Activated T-cell treated with anti-CD3 and anti-CD28 coated beads, Interleukin-2, amount 50 U/mL, for 72 hours (primary cell): ENCODE measurements at places on chromosomes 7 and 10.

DNA sequence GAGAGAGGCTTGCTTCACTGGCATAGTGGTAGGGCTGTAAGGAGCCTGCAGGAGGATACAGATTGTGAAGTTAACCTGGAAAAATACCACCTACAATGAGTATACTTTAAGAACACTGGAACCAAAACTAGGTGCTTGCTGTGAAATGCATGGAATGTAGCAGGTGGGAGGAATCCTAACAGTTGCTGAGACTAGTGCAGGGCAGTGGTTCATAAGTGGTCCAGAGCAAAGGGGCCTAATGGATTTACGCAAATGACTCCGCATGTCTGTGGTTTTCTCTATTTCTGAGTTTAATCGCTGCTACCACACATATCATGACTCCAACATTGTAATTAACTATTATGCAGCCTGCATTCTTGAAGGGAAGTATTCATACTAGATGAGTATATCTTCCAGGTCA lies 218.4 kb downstream of the CHRM2 start:
- DNase-seq, result no peak

DNA sequence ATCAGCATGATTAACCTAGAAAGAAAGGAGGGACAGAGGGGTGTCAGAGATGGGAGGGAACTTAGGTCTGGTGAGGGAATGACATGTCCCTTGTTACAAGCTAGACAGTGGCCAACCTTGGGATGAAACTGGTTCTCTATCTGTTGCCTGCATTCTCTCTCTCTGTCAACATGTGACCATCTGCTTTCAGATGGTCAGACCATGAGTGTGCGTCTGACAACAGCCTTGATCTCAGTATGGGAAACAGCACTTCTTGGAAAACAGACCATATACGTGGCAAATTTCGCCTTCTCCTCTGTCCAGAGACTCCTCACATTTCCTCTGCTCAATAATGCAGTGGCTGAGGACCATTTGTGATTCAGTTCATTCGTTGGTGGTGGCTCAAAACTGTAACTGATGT lies 845.9 kb downstream of the TYW1 start:
- no peak for DNase-seq

- no peak for DNase-seq
Observed at GRCh38 chr10:24645784-24646183, 77.9 kb downstream of the ARHGAP21 start.

GRCh38 chr10:110076559-110077318 lies 69.0 kb downstream of the ADD3 start:
- DNase-seq, result peak; percentile 23

- DNase-seq, result no peak
Observed at GRCh38 chr7:158320328-158320727, 267.3 kb downstream of the PTPRN2 start.

DNA sequence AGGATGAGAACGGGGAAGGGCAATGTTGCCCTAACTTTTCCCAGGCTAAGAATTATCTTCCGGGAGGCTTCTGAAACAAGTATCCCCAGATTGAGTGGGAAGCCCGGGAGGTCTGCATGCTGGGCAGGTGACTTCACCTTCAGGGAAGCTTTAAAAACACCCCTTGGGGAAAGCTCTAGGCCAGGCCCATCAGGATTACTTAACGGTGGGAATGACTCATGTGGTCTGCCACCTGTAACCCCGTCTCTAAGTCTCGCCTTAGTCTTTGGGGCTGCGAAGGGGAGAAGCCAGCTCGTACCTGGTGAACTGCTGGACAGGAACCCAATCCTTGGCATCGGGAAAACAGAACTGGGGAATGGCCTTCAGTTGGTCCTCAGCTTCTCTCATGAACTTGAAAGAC lies 80.1 kb upstream of the MKRN1 start:
- DNase-seq, result no peak

- no peak for DNase-seq
Observed at GRCh38 chr7:6422926-6423632, 24.7 kb downstream of the DAGLB start.

- DNase-seq, result no peak
Observed at GRCh38 chr10:15783941-15784636, 64.4 kb upstream of the ITGA8 start.

DNA sequence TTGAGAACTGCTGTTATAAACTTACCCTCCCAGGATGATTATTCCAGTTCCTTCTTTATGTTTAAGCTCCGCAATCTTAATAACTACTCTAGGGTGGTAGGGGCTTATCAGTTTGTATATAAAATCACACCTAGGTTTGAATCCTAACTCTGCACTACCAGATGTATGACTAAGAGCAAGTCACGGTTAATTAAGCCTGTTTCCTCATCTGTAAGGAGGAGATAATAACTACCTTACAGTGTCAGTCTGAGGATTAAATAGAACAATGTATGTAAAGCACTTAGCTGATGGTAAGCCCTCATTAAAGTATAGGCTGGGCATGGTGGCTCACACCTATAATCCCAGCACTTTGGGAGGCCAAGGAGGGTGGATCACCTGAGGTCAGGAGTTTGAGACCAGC lies 9.2 kb downstream of the DNA2 start:
- no peak for DNase-seq

GRCh38 chr10:102985811-102986210 lies 67.7 kb downstream of the CNNM2 start:
- DNase-seq, result no peak

- DNase-seq, result no peak
Observed at GRCh38 chr10:29691564-29692072, 56.8 kb upstream of the SVIL start.

- no peak for DNase-seq
Observed at GRCh38 chr7:35384761-35385700, 131.1 kb upstream of the TBX20 start.

GRCh38 chr10:60937784-60938654 lies 6.0 kb downstream of the RHOBTB1 start:
- DNase-seq, result no peak

- no peak for DNase-seq
Observed at GRCh38 chr10:108360187-108360586, 1195.7 kb upstream of the SORCS1 start.

GRCh38 chr10:56763090-56763489 lies 402.0 kb upstream of the ZWINT start:
- DNase-seq, result no peak

DNA sequence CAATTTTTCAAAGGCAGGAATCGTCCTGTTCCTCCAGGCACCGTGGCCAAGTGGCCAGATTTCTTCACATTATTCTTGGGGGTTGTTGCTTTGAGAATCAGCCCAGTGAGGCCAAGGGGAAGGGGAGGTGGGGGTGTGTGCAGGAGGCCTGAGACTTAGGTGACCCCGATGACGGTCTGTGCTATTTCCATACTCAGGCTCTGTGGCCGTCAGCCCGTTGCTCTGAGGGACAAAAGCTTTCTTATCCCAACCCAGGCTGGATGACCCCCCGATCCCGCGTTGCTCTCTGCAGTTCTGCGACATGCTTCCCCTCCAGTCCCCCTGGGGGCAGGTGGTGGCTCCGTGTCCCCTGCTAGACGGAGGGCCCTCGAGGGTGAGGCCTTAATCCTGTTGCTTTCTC lies 14.2 kb downstream of the DOCK1 start:
- DNase-seq, result no peak

DNA sequence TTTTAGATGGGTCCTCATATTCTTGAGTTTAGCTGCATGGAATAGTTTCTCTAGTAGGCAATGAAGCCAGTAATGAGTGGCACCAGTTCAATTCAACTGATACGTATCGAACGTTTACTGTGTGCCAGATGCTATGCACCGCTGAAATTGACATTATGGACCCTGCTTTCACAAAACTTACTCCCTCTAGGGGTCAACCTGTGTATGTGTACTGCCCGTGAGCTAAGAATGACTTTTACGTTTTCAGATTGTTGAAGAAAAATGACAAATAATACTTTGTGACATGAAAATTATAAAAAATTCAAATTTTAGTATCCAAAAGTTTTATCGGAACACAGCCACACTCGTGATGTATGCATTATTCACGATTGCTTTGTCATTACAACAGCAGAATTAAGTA lies 95.5 kb downstream of the ZMYND11 start:
- DNase-seq, result no peak

DNA sequence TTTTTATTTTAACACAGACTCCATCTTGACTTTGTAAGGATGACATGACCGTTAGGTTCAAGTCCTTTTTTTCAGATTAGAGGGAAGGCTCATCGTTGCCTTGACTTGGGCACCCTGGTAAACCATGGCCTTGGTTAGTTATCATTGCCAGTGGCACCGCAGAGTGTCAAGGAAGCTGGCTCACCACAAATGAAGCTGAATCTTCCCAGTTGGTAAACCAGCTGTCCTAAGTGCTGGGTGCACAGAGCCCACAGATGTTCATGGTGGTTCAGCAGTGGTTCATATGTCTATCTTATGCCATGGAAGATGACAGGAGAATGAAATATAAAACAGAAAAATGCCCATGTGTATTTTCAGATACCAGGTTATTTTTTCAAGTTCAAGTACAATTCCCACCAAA lies 273.6 kb downstream of the PLXDC2 start:
- no peak for DNase-seq

DNA sequence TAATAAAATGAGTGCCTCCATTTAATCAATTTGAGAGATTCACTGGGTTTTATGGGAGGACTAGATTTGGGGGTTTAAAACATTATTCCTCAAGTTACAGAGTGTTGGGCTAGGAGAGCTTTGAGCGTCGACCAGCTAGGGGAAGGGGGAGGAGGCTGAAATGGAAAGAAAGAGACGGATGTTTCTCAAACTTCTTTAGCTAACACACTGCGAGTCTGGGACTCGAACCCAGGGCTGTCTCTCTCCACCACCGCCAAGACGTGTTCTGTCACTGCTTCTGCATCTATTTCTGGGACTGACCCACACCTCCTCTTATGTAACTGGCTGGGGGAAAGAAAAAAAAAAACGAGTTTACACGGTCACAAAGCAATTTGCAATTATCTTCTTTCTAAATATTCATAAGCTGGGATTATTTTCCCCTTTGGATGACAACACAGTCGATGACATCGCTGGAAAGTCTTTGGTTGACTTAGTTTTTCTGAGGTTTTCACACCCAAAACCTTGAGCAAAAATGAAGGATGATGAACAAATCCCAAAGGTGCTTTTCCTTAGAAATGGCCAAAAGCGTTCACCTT lies 27.2 kb downstream of the CHST15 start:
- DNase-seq, result no peak

DNA sequence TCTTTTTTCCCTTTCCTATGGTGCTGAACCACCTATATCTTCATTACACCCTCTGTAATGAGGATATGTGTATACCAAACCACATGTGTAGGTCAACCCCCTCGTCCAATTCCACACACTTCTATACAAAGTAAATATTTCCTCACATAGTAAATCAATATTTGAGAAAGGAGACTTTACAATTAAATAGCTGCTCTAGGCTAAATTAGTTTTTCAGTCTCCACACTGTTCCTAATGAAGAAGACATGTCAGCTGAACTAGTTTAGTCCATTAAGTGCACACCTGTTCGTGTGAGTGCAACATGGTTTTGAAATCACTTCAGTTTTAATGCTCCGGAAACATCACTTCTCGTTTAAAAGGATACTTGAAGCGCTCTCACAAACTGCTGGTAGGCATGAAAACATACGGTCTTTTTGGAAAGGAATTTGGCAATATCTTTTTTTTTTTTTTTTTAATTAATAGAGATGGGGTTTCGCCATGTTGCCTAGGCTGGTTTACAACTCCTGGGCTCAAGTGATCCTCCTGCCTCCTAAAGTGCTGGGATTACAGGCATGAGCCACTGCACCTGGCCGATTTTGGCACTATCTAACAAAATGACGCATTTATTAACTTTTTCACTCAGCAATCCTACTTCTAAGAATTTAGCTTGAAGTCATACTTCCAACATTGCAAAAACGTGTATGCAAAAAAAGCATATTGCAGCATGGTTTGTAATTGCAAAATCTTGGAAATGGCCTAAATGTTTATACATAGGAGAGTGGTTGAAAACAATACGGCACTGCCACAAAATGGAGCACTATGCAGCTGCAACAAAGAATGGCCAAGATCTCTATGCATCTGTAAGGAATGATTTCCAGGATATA lies 2.1 kb upstream of the XRCC2 start:
- no peak for DNase-seq

DNA sequence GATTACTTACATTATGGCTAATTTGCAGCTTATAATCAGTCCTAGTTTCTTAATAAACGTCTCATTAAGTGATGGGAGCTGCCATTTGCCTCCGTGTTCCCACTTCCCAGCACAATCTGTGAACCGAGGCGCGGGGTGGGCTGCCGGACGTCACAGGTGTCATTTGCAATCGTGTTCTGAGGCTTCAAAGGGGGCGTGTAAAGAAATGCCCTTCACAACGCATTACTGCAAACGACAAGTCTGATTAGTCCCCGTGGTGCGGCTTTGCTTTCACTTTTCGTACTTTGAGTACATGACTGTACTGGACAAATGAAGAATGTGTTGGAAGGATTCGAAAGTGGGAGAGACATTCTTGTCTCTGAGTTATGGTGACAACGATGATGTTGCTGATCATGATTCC lies 614.2 kb upstream of the ADARB2 start:
- no peak for DNase-seq

DNA sequence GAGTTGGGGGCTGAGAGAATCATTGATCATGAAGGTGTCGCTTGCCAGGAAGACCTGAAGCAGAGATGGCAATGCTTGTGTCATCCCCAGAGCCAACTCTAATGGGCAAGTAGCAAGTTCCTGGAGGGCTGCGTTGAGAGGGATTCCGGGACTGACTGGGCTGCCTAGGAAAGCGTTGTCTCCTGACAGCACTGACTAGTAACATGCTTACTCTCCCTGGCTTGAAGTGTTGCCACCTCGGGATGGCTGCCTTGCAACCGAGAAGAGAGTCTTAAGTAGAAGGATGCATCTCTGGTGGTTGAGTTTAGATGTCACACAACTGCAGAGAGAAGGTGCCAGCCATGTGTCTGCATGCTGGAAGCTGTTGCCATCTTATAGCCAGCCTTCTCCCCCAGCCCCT lies 453.4 kb downstream of the PLXNA4 start:
- DNase-seq, result no peak

DNA sequence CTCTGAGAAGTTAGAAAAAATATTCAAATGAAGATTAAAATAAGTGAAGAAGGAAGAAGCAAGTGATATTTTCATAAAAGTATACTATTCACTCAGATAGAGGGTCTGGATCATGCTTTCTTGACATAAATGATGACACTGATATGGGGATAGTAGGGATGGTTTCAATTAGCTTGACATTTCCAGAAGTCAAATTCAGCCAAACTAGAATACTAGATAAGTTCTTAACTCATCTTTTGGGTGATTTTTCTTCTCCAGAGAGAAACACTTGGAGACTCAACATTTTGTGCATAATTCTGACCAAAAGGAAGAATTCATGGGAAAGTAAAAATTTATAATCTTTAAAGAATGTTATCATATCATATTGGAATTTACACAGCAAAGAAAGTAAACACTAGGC lies 152.0 kb upstream of the LRGUK start:
- DNase-seq, result no peak
